ENCODE measurements at places on chromosomes 1 and 21.

- DNase-seq = no peak
Observed at GRCh38 chr1:203057911-203058675, 27.7 kb downstream of the MYOG start.

DNA sequence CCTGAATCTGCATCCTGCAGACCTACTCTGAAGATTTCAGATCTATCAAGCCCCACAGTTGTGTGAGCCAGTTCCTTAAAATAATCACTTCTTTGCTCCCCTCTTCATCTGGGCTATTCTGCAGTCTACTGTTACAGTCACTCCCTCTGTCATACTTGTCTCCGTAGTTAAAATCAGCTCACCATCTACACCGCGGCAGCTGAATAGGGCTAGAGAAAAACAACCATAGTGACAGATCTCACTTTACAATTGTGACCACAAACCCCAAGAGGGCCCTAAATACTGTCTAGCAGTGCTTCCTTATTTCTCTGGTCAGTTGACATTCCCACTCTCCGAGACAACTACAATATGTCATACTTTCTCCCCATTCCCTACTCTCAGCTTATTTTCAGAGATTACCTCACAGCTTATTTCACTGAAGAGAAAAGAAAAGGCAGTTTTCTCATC is 12.9 kb downstream of the DESI2 start:
- no peak for DNase-seq

GRCh38 chr1:179798864-179799516 is 55.9 kb downstream of the FAM163A start:
- no peak for DNase-seq

DNA sequence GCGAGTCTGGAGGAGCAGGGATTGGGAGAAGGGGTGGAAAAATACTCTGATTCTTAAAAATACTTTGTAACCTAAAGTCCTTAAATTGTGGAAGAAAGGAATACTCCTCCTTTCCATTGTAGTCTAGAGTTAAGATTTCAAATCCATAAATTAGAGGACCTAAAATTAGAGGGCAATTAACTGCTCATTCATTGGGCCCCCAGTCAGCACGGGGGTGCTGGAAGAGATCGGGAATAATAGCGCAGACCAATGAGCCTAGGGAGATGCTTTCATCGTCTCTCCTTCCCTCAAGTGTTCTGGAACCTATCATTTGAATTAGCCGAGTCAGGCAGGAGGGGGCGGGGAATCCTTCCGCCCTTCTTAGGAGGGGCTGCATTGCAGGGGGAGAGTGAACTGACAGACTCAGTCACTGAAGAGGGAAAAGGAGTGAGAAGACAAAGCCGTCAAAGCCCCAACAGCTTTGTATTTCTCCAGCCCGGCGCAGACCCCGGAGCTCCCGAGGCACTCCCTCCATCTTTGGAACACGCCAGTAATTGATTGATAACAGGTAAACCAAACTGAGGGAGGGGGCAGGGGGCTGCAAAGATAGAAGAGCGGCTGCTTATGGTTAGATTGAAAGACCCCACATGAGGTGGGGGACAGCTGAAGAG is at the start of gene MLLT11:
Gene MLLT11 (plus strand): TSS at position 391 of the 650 bp plus-strand sequence. CDS start 6,828 bp downstream, outside the sequence.
- no peak for DNase-seq

GRCh38 chr21:15627823-15628222 is 102.0 kb upstream of the USP25 start:
- no peak for DNase-seq

DNA sequence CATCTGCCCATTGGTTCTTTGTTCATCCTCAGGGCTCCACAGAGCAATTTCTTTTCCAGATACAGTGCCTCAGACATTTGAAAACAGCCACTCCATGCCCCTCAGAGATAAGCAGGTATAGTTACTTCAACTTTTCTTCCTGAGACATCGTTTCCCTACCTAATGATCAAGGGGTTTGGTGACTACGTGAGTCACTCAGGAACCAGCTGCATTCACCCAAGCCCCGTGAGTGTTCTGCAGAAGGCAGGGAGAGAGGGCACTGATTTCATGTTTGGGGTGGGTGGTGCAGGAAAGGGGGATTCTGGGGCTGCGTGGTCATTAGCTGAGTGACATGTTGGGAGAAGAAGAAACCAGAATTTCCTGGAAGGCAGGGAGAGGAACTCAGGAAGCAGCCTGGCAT is 25.0 kb downstream of the NCF2 start:
- DNase-seq = no peak

DNA sequence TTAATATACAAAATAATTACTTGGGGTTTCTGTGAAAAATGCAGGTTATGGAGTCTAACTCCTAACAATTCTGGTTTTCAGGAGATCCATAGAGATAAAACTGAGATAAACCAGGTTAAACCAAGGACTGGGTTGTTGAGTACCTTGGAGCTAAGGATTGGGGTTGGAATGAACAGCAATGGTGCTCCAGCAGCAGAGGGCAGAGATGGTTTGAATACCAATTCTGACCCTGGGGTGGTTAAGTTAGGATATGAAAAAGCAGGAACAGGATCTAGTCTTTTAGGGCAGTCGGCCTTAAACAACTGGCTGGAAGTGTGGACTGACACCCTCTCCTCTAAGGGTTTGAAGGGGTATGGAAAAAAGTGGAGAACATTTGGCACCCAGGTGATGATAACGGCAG is 53.0 kb downstream of the UROD start:
- no peak for DNase-seq

DNA sequence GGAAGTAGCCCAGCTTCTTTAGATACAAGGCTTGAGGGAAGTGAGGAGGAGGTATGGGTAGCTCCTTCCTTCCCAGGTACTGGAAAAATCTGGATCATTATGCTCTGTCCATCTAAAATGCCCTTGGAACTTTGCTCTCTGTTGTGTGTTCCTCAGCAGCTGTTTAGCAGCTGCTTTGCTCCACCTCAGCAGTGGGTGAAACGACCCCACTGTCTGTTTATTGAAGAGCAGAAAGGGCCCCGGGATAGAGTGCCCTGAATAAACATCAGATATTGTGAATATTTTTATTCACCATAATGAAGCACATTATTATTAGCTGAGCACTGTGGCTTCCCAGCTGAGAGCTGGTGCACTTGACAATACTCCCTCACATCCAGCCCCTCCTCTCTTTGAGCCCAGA is 237.9 kb downstream of the PBX1 start:
- DNase-seq = no peak

GRCh38 chr1:226351709-226352108 is 42.7 kb upstream of the LIN9 start:
- no peak for DNase-seq

- DNase-seq = no peak
Observed at GRCh38 chr1:93028542-93028941, 50.5 kb upstream of the MTF2 start.

DNA sequence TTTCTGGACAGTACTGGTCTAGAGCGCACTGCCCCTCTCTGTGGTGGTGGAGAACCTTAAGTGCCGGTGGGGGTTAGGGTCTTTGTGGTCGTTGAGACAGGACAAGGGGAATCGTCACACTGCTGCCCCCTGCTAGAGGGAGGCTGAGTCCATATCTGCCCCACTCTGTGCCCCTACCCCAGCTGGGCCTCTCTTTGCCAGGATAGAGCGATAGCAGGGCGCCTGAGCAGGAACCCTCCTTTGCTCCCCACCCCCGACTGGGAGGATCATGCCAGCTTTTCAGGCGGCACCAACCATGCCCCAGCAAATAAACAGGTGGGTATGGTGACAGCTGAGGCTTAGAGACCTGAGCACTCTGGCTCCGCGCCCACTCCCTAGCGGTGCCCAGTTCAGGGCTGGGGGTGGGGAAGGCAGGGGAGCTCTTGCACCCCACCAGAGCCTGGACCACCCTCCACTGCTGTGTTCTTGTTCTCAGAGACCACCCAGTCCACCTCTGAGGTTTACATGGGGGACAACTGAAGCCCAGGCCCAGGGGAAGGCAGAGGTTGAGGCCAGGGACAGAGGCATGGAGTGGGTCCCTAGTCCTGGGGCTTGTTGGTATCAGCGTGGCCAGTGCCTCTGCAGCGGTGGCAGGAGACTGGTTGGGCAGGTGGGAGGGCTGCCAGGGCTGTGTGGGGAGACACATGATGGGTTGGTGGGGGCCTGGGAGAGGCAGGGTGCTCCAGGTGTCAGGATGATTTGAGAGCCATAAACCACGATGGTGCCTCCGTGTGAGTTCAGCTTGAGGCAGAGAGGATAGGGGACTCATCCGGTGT is 1.6 kb downstream of the PADI2 start:
- DNase-seq = no peak

DNA sequence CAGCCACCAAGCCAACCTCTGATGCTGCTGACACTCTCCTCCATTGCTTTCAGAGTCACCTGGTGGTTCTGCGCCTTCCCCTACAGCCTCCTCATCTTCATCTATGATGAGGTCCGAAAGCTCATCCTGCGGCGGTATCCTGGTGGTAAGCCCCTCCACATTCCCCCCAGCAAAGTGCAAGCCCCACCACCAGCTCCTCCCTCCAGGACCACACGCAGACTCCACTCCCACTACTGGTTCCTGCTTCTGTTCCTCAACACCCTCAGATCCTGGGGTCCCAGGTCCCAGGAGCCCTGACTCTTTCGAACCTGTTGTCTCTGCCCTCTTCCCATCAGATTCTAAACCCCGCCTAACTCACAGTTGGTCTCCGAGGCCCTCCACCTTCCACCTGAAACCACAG is 11.6 kb upstream of the ATP1A4 start:
- no peak for DNase-seq

DNA sequence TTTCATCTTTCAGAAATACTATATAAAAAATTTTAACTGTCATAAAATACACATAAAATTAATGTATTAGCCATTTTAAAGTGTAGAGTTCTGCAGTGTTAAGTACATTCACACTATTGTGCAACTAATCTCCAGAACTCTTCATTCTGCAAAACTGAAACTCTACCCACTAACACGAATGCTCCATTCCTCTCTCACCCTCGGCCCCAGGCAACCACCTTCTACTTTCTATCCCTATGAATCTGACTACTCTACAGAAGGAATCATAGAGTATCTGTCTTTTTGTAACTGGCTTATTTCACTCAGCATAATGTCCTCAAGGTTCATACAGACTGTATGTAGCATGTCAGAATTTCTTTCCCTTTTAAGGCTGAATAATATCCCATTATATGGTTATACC is 43.4 kb downstream of the LTN1 start:
- no peak for DNase-seq

DNA sequence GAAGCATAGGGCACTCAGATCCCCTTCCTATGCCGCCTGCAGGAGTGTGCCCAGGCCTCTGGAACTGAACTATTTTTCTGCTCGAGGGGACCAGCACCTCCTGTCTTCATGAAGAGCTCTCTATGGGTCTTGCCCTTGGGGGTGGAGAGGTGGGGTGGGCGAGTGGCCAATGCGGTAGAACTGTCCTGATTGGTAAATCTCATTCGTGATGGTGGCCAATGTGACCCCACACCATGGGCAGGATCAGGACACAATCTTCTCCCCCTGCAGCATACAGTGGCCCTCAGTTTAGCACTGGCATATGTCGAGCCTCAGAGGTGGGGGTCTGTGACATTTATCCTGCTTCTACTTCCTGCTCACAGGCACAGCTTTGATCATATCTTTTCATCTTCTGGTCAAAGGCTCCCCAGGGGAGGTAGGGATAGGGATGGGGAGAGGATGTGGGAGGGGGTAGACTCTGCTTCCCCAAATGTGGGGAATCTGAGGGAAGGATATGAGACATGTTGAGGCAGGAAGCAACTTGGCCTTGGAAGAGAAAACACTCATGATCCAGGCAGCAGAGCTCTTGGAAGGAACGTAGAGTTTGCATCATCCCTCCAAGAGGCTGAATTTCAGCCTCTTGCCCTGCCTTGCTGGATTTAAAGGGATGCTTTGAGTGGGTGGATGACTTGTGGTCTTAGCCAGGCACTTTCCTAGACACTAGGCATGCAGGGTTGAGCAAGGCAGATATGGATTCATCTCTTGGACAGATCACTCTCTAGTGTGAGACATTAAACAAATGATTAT is 81.8 kb downstream of the LAMC2 start:
- DNase-seq = no peak

- no peak for DNase-seq
Observed at GRCh38 chr1:198674009-198674408, 35.2 kb downstream of the PTPRC start.

- no peak for DNase-seq
Observed at GRCh38 chr1:231636157-231636556, 9.6 kb downstream of the DISC1 start.

- DNase-seq = no peak
Observed at GRCh38 chr1:212166244-212166643, 119.0 kb upstream of the PPP2R5A start.

DNA sequence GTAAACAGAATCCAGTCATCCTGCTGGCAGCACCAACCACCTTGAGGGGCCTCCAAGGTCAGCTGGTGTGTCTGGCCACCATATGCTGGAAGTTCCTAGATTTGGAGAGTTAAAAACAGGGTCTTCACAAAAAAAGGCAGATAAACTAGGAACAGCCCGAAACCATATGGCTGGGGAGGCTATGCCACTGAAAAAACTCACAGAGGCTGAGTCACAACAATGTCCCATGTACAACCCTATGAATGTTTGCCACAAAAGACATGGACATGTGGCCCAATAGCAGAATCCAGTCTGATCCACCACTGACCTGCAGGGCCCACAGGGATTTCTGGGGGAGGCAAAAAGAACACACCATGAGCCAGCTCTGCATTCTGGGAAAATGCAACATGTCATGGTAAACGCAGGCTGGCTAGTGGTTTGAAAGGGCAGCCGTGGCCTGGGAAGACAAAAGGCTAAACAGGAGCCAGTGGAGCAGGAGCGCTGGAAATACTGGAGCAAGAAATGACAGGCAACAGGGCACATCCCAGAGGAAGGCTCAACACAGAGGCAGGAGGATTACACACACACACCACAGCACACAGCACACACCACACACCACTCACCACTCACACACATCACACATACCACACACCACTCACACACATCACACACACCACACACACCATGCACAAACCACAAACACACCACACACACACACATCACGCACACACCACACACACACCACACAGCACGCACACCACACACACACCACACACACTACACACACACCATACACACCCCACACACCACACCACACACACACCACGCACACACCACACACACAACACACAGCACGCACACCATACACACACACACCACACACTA is 55.4 kb downstream of the HSF2BP start:
- no peak for DNase-seq

GRCh38 chr1:168225476-168226190 is at the start of gene SFT2D2:
TSS of gene SFT2D2 (plus strand) at chr1:168226004. CDS start at chr1:168226080, 76 bp downstream.
- peak; percentile 72 for DNase-seq
